Stimulated activated CD4-positive, alpha-beta T cell treated with anti-CD3 and anti-CD28 coated beads, TNF-alpha, amount 100 ng/mL, for 24 hours (primary cell): ENCODE measurements at places on chromosomes 1 and 21.

DNA sequence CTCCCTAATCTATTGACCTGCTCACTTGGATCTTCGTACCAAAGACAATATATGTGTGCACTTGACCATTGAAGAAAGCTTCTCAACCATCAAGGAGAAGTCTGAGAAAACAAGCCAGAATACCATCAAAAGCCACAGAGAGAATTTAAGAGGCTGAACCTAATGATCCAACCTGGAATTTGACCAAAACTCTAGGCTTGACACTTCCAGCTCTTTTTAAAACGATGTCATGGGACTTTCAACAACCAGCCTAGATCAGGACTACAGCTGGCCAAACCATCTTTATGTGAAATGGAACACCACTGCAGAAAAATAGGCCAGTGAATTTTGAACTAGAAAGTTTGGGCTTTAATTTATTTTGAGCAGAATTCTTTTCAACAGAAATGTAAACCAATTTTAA is 444.4 kb downstream of the LTN1 start:
- no peak for DNase-seq

DNA sequence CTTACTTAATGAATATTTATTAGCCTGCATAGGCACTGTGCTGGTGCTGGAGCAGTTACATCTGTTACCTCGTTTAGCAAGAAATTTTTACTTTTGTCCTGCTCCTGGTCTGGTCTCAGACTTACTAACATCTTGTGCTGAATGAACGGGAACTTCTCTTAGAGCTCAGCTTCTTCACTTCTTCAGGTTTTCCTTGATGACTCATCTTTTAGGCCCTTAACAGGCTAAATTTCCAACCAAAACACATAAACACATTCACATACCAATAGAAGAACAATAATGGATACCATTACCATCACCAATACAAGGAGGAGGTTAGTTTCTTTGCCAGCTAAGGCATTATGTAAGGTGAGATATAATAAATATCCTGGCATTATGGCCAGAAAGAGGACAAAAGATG is 68.9 kb downstream of the IFI44 start:
- DNase-seq = no peak

DNA sequence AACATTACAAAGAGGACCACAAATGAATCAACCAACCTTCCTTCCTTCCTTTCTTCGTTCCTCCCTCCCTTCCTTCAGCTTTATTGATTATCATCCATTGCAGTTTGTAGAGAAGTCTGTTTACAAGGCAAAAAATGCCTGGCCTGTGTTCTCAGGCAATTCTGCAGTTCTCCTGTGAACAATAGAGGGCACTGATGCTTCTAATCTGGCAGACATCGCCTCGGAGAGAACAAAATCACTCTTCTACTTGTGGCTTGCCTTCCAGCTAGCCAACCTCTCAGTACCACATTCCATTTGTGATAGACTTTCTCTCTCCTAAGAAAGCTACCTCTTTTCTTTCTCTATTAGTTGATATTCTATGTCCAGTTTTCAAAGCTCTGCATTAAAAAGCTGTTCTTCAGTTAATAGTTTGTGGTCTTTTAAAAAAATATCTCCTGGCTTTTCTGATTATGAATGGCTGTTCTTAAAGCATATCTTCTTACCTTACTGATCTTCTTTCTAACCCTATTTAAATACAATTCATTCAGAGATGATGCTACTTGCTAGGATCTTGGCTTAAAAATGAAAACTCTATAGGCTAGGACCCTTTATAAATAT is 26.9 kb upstream of the ESRRG start:
- DNase-seq = no peak

- no peak for DNase-seq
These were observed 122.6 kb upstream of the PPP2R5A start for GRCh38 chr1:212162635-212163034.

DNA sequence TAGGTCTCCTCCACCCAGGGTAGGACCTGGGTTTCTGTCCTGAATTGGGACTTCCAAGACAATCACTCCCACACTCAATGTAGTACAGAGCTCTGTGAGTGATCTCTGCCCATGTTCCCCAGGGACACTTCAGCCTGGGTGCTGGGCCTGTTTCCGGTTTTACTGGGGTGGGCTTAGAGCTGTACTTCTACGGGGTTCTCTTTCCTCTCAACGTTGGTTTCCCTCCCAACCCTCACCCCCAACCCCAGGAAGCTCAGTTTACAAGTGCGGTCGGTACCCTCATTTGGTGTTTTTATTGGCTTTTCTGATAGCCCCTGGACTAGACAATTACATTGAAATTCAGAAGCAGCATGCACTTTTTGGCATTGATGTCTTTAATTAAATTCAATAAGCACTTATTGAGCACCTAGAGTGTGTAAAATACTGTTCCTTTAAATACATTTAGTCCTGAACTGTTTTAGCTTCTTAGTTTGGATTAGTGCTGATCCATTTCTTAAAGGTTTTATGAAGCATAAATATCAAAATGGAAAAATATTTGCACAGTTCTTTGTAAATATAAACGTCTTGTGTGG is 542 bp upstream of the XPR1 start:
- DNase-seq = no peak

- DNase-seq = no peak
These were observed 9.4 kb downstream of the OLIG2 start for GRCh38 chr21:33035147-33035546.

GRCh38 chr1:37533317-37534093 is 18.9 kb upstream of the MEAF6 start:
- no peak for DNase-seq

DNA sequence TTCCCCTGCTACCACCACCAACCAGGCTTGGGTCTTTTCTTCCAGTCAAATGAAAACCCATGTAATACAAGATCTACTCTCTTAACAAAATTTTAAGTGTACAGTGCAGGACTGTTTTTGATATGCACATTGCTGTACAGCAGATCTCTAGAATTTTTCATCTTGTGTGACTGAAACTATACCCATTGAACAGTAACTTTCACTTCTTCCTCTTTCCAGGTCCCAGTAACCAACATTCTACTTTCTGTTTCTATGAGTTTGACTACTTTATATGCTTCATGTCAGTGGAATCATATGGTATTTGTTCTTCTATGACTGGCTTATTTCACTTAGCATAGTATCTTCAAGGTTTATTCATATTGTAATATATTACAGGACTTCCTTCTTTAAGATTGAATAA is 45.3 kb upstream of the PLPPR4 start:
- no peak for DNase-seq

DNA sequence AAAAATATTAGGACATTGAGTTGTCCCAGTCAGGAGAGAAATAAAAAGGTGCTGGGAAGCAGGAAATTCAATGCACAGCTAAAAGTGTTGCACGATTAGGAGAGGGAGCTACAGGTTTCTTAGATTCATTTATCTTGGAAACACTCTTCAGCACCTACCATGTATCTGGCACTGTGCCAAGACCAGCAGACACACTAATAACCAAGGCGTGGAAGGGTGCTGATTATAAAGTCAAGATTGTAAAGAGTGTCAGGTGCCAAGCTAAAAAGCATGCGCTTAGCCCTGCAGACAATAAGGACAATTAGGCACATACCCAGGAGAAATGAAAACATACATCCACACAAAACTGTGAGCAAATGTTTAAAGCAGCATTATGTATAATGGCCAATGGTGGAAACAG is 129.9 kb downstream of the DSCAM start:
- no peak for DNase-seq

- DNase-seq = no peak
These were observed 1.5 kb downstream of the MOB3C start for GRCh38 chr1:46615088-46615487.

- DNase-seq = no peak
These were observed 13.7 kb upstream of the MIIP start for GRCh38 chr1:12005488-12006166.

DNA sequence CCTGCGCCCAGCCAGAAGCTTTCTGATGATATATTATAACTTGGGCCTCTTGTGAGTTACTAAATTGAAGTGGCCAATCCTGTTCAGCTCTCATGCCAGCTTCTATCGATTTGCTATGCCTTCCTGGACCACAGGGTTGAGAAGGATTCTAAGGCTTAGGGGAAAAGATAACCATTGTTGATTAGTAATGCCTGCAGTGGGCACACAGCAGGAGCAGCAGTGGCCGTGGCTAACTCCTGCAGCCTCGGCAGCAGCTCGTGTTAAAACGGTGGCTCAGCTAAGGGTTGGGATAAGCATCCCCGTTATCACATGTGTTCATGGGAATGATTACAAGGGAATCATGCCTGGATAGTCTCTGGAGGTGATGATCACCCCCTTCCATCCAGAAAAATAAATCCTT is 20.5 kb upstream of the KCNE2 start:
- DNase-seq = no peak

GRCh38 chr1:241707442-241707841 is 55.4 kb downstream of the WDR64 start:
- no peak for DNase-seq

DNA sequence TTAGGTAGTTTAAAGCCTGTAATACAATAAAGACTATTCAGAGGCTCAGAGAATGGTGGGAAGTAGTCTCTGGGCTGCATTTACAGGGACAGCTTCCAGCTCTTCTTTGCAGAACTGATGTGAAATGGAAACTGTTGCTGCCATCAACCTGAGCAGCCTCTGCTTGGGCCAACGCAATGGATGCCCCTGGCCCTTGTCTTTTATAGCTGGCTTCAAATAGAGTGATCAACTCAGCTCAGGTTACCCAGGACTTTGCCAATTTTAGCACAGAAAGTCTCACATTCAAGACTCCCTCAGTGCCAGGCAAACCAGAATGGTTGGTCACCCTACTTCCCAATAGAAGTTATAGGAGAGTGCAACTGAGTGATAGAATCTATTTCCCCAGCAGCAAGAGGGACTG is 18.1 kb upstream of the GALNT2 start:
- DNase-seq = no peak

DNA sequence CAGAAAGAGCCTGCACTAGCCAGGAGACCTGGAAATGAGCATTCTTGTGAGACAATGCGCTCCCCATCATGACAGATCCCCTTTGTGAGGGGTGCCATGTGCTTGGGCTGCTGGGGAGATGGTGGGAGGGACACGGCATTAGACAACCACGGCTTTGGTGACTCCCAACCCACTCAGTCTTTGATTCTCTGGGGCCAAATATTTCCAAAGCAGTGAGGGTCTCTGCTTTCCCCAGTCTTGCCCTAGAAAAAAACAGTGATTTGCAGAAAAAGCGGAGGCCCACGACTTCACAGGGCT is 10.2 kb downstream of the SLC45A3 start:
- DNase-seq = no peak

DNA sequence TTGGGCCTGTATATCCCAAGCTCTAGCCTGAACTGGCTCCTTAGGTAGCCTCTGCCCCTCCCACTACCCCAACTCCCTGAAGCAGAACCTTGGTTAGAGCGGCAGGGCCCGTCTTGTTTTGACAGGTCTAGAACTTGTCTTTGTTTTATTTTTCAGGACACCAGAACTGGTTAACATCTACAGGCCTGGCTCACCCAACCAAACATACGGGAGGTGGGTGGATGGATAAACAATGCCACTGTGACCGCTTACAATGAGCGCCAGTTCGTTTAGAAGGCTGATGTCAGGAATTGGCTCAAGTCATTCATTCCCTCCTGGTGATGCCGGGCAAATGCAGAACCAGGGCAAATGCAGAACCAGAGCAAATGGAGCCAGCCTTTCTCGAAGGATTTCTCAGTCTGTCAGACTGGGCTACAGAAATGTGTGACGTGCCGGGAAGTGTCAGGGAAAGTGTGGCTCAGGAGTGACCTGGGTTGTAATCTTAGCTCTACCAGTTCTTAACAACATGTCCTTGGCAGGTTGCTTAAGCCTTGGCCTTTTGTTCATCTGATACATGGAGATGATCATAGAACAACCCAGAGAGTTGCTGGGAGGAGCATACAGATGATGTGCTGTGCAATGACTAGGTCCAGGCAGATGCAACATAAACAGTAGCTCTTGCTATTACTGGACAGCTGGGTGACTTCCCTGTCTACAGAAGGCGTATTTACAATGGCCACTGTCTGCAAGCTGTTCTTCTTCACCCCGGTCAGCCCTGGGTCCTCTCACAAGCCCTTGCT is 30.5 kb upstream of the BTG2 start:
- no peak for DNase-seq

GRCh38 chr1:17610713-17611112 is 71.2 kb downstream of the ARHGEF10L start:
- no peak for DNase-seq

GRCh38 chr1:173149887-173150286 is 57.2 kb downstream of the TNFSF4 start:
- no peak for DNase-seq

- DNase-seq = no peak
These were observed 5.2 kb upstream of the PAXBP1 start for GRCh38 chr21:32776743-32777142.

- no peak for DNase-seq
These were observed 9.6 kb downstream of the NES start for GRCh38 chr1:156667610-156667967.

GRCh38 chr1:210535761-210536160 is 207.1 kb downstream of the HHAT start:
- DNase-seq = no peak

DNA sequence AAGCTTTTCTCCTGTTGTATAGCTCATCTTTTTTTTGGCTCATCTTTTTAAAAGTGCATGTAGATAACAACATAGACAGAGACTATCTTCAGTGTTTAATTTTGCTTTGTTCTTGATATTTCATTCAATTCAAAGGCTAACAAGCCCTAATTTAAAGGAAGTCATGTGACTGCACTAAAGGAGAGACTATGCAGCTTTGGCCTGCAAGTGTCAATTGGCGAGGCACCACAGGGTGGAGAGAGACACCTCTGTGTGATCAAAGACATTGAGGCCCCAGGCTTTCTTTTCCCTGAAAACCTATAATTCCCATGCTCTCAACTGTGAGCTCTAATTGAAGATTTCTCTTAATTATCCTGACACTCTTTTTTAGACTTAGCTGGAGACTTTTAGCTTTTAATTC is 53.6 kb downstream of the CHODL start:
- no peak for DNase-seq

- no peak for DNase-seq
These were observed 720.2 kb downstream of the LTN1 start for GRCh38 chr21:28272272-28272992.

DNA sequence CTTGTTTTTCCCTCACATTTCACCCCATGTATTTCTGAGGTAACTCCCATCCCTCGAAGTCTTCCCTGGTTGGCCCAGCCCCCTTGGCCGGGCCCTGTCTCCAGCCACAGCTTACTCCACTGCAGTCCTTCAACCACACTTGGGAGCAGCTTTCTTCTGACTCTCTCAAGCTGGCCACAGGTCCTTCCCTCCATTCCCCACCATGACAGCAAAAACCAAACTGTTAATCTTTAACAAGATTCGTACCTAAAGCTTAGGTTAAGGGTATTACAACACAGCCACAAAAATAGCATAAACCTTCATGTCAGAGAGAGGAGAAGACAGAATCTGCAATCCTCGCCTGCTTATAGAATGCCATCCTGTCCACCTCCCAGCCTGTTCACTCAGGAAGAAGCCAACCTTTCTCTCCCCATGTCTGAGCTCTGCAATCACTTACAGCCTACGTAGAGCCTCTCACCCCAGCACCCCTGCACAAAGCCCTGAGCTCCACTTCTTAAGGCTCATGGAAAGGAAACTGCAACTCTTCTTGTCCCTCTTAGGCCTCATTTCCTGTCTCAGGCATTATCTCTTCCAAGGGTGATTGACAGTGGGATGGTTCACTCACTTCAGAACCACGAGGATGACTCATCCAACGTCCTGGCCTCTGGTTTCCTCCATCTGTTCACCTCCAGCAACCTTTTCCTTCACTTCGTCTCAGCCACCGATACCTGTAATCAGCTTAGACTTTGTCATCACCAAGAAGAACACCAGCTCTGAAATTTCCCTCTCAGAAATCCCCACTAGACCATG is 72.8 kb downstream of the CD2 start:
- DNase-seq = peak; percentile 41
